LHCN-M2 (cell line): ENCODE measurements at places on chromosomes 1 and 21.

DNA sequence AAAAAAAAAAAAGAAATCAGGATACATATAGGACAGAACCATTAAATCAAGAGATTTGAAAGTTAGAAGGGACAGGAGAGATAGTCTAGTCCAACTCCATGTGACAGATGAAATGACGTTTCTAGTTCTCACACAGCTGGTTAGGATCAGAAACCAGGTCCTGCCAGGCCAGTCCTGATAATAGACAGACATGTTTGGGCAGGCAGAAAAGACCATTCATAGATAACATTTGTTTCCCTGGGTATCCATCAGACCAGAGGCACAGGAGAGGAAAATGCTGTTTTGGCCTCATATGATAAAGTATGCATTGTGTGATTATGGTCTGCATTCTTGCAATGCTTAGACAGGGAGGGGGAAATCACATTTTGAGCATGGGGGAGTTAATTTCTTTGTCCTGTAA is 29.3 kb downstream of the ZBTB8B start:
- no peak for DNase-seq

- DNase-seq: no peak
Observed at GRCh38 chr1:201365251-201365650, 12.2 kb downstream of the TNNT2 start.

GRCh38 chr1:233080286-233080685 is 129.9 kb downstream of the NTPCR start:
- DNase-seq: no peak

DNA sequence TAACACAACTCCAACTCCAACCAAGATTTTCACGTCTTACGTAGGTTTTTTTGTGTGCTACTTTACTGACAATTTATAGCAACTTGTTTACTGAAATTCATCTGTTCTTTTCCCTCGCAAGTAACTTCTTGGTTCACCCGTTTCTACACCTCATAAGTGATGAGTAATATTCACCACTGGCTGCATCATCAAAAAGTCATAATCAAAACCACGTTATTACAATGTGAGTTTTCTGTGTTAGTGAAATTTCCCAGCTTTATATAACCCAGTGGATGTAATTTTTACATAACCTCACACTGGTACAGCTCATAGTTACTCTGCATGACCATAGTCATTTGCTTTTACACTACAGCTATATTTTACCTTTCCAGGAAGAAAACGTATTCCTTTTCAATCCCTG is 401.1 kb upstream of the LYPLAL1 start:
- peak; percentile 77 for DNase-seq

GRCh38 chr1:74592580-74593355 is 80.4 kb upstream of the LRRC53 start:
- no peak for DNase-seq
